ENCODE measurements at places on chromosomes 2 and 18.

- DNase-seq, result no peak
Observed at GRCh38 chr2:83757329-83757728, 701.8 kb downstream of the SUCLG1 start.

DNA sequence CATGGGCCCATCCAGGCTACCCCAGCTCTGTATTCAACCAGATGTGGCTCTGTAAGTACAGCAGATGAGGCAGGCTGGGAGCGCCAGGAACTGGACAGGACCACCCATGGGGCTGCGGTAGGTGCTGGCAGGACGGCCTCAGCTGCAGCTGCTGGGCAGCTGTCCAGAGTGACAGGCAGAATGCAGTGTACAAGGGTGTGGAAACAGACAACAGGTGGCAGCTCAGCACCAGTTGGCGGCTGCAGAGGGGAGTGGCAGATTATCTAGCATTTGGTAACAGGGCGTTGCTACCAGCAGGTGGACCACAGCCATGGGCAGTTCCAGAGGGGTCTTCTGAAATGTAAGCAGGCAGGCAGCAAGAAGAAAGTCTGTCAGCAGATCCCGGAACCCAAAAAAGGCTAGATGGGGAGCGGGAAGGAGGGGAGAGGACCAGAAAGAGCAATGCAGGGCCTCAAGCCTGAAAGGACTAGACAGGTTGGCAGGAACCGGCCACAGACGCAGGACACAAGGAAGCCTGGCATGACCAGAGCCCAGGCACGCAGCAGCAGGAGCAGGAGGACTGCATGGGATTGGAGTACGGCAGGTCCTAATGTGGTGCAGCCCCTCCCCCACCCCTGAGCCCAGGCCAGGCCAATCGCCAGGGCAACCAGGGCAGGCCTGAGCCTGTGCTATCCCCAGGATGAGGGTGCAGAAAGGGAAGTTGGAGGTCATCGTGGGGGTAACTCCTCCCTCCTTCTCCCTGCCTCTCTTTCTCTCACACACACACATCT is 24.7 kb downstream of the PKDCC start:
- DNase-seq, result no peak

DNA sequence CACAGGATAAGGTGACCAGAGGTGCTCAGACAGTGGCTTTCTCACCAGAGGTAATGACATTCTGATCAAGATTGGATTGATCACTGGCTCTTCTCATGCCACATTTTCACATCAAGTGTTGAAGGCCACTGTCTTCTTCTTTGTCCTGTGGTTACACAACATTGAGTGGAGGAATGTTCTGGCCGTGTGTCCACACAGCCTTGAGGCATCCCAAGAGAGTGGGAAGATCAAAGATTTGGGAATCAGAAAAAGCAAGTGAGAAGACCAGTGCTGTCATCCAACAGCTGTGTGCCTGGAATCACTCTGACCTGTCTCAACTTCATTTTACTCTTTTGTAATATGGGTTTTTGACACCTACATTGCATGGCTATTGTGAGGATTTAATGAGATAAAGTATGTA is 67.4 kb downstream of the IL1R2 start:
- no peak for DNase-seq

DNA sequence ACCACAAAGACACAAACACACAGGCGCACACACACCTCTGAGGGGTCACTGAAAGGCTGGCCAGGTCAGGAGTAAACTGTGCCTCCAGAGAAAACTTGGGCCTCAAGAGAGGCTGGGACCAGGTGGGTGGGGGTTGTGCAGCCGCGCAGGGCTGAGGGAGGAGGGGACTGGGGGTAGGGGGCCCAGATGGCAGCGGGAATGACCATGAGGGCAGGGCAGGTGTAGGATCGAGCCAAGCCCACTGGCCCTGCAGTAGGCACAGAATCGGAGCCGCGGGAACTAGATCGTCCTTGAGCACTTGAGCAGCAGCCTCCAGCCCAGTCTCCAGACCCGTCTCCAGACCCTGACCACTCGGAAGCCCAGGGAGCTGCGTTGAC is 36.8 kb downstream of the ANKMY1 start:
- no peak for DNase-seq

GRCh38 chr2:167383610-167384194 is 495.4 kb downstream of the XIRP2 start:
- no peak for DNase-seq

DNA sequence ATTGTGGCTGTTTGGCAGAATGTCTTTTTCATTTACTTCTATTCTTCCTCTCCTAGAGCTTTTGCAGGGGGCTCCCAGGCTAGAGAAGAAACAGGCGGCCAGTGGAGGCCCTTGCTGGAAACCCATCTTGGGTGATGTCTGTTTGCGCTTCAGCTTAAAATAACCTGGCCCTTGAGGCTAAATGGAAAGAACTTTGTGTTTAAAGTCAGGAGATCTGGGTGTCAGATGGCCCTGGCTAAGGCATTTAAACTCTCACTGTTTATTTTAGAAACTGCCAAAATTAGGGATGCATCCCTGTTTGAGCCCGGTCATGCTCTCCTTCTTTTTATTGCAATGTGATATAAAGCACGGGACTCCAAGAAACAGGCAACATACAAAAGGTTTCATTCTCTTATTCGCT is 118.4 kb upstream of the RMP24 start:
- DNase-seq, result no peak

GRCh38 chr2:133975676-133976428 is 278.0 kb upstream of the MGAT5 start:
- DNase-seq, result no peak

DNA sequence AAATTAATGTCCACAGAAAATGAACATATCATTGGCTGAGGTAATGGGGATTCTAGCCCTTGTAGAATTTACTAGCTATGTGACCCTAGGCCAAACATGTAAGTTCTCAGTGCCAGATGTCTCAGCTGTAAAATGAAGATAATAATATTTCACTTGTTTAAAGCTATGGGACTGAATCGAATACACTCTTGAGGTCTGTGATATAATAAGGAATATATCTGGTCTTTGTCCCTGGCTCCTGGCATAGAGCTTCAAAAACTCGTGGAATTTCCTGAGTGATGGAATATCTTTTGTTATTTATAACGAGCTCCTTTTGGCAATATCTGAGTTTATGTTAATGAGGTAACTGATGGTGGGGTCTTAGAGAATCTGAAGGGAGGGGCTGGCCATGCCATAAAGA is 201.4 kb upstream of the CYP26B1 start:
- DNase-seq, result no peak

DNA sequence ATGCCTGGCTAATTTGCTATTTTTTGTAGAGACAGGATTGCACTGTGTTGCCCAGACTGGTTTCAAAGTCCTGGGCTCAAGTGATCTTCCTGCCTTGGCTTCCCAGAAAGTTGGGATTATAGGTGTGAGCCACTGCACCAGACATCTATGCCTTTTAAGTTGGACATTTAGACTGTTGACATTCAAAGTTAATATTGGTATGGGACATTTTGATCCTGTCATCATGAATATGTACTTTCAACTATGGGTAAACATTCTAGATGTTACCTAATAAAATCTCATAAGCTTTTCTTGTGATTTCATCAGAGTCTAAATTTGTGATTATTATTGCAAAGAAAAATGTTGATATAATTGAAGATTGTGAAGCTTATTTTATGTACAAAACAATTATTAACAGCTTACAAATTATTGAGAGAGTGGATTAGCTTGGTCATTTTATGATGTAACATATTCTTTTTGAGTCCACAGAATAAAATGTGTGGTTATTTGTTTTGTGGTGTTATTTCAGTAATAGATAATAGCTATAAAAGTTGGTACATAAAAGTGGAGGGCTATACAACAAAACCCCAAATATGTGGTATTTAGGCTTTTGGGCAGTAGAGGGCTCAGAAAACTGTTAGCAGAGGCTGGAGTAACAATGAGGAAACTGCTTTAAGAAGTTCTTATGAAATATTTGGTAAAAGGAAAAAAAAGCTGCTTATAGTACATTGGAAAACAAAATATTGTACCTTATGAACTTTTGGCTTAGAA is 41.4 kb downstream of the STARD6 start:
- no peak for DNase-seq

- no peak for DNase-seq
Observed at GRCh38 chr2:176246331-176246730, 22.9 kb upstream of the MTX2 start.

All from activated naive CD8-positive, alpha-beta T cell treated with anti-CD3 and anti-CD28 coated beads for 36 hours (primary cell).